ENCODE measurements at places on chromosomes 4 and X.

DNA sequence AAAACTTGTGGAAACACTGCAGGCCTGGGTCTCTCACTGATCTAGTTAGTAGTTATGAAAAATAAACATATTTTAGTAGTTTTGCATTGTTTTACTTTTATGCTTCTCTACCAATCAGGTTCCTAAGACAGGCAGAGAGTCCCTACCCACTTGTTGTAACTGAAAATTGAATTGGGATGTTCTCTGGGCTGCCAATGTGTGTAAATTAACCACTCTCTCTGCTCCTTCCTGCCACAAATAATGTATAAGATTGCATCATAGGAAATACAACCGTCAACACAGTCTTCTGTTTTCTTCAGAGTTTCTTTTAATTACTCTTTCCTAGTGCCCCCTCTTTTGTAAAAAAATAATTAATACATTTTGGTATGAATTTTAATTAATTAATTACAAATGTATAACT is 677.3 kb downstream of the FSTL5 start:
- no peak for DNase-seq

DNA sequence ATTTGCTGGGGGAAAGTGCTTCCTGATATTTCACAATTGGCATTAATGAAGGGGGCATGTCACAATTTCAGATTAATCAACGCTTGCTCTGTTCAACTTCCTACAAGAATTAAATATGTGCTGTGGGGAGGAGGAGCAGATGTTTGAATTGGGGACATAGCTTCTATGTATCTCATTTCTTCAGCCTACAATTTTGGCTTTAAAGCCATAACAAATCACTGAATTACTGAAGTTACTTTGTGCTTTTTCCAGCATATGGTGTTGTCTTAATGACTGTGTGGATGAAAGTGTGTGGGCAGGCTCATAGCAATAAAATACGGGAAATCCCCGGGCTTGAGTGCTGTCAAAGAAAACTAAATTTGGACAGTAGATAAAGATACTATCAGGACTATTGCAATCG is 813 bp downstream of the TLR7 start:
- DNase-seq = no peak

- peak; percentile 0 for DNase-seq
Observed at GRCh38 chrX:83759872-83760271, 101.1 kb upstream of the CYLC1 start.

DNA sequence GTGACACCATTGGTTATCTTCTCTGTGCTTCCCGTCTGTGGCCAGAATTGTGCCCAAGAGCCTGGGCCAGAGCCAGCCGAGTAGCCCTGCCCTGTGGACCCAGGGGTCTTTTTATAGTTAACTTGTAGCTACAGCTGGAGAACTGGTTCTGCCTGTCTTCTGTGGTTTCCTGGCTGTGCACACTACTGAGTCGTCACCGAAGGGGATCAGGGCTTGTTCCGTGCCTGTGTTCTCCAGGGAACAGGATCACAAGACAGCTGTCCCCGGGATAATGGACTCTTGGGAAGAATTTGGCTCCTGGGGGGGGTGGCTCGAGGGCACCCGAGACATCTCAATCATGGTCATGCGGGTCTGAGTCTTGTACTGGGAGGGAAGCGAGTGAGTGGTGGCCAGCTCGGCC is 22.1 kb upstream of the OPN1LW start:
- no peak for DNase-seq

GRCh38 chrX:71622032-71622575 is 3.8 kb upstream of the CXCR3 start:
- DNase-seq = no peak

DNA sequence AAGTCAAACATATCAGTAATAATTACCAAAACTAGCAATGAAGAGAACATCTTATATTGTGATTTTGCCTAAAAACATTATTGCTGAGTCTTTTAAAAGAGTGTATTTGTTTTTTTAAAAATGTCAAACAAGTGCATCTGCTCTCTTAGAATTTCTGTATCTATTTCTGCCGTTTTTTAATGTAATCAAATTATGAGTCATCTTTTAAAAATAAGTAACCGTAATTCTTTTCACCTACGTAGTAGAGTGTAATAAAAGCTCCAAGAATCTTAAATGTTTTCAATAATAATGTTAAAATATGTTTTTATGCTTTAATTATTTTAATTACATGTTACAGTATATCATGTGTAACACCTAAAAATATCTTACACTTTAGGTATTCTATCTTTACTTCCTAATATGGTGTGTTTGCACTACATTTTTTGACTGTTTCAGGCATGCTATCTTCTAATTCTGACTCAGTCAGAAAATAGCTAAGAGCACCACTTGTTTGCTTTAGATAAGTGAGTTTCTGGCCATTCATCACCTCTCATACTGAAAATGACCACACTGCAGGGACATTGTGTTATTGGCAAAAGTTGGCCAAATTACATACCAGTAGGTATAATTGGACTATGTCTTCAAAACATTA is 368.5 kb downstream of the PCDH7 start:
- peak; percentile 90 for DNase-seq

DNA sequence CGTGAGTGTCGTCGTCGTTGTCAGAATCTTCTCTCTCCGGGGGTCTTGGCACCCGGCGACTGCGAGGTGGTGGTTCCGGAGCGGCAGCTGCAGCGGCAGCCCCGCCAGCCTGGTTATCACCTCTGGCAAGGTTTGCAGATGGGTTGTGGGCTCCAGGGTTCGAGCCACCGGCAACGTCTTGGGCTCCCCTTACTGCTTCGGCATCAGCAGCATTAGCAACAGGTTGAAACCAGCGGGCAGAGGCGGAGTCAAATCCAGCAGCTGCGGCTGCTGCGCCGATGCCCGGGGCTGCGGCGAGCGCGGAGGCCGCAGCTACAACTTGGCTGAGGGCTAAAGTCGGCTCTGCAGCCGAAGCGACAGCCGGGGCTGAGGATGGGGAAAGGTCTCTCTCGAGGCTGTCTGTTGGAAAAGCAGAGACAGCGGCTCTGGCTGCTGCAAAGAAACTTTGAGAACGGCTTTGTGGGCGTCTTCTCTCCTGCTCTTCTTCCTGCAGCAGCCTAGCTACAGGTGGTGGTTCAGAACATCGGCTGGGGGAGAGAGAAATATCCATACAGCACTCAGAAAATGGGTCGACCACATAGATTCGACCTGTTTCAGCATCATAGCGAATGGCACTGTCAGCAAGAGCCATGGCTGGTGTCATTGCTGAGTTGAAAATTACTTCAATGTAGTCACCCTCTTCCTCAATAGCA is 3.6 kb downstream of the IRS4 start:
- no peak for DNase-seq

All from fibroblast of lung (primary cell).